ENCODE measurements at places on chromosomes 11 and 22.

DNA sequence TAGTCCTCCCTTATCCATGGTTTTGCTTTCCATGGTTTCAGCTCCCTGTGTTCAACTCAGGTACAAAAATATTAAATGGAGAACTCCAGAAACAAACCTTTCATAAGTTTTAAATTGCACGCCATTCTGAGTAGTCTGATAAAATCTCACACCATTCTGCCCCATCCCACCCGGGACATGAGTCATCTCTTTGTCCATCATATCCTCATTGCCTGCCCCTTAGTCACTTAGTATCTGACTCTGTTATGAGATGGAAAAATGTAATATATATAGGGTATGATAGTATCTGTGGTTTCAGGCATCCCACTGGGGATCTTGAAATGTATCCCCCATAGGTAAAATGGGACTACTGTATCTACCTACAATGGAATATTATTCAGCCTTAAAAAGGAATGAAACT is 35.5 kb upstream of the FGF3 start:
- DNase-seq, result peak; percentile 61

DNA sequence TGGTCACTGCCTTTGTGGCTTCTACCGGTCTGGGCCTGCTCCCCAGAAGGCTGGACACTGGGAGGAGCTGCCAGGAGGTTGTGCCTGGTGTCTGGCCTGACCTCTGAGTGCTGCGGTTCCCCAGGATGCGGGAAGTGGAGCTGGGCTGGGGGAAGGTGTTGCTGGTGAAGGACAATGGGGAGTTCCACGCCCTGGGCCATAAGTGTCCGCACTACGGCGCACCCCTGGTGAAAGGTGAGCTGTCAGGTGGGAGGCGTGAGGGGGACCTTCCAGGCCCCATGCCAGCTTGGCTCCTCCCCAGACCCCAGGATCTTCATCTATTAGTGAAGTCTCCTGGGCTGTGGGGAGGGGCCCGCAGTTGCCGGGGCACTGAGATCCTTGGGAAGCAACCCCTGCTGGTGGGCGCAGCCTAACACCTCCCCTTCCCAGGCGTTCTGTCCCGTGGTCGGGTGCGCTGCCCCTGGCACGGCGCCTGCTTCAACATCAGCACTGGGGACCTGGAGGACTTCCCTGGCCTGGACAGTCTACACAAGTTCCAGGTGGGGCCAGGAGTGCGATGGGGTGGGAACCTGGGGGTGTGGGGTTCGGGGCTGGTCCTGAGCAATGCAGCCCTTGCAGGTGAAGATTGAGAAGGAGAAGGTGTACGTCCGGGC is 6.7 kb downstream of the AIFM3 start:
- DNase-seq, result no peak

- DNase-seq, result no peak
Observed at GRCh38 chr22:46114518-46115387, 35.6 kb upstream of the PPARA start.

- no peak for DNase-seq
Observed at GRCh38 chr22:45608763-45609180, 62.9 kb upstream of the ATXN10 start.

DNA sequence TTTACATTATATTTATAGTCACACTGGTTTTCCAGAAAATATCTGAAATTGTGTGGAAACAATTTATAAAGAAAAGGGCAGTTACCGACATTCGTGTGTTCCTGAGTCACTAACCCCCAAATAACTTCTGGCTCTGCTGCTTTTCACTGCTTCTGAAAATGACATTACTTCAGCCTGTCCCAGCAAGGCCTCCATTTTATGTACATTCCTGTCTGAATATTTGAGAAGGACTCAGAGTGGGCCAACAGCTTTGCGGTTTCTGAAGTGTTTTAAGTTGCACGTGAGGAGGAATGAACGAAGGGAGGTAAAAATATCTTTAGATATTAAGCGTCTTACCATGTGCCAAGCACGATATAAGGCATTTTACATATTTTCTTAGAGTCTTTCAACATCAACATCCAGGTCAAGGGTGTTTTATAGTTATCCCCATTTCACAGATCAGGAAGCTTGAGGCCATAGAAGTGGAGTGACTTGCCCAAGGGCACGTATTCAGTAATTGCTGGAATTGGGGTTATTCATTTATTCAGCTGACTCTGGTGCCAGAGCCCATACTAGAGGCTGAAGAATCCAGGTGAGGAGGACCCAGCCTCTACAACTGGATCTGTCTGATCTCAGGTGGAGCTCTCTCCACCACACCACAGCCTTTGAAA is 30.8 kb upstream of the WNT11 start:
- DNase-seq, result no peak

DNA sequence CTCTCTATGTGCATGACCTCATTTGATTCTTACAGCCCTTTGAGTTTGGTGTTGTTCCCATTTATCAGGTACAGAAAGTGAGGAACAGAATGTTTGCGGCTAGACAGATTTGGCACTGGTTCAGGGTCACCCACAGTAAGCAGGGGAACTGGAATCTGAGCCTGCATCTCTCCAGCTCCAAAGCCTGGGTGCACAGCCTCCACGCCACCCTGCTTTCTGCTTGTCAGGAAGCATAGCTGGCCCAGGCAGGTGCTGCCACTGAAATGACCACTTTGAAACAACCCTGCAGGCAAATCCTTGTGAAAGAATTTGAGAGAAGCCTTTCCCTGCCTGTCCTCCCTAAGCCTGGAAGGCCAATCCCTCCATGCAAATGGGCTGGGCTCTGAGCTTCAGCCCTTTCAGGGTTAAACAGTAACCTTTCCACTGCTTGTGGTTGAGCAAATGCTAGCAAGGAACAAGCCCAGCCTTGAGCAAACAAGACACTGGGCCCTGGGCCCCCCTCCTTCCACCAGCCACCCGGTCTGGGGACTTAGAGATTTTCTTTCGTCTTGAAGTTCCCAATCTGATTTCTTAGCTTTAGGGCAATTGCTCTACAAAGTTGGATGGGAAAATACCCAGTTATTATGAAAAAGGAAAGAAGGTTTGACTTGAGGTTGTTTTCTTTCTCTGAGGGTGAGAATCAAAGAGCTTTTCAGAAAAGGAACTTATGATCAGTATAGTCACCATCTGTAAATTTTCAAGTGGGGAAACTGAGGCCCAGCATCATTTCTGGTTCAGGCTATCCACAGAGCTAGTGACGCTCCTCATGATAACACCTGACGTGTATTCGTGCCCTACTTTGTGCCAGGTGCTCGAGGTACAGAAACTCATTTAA is 19.4 kb downstream of the EHF start:
- no peak for DNase-seq

- no peak for DNase-seq
Observed at GRCh38 chr22:24565077-24565476, 9.3 kb downstream of the SNRPD3 start.

DNA sequence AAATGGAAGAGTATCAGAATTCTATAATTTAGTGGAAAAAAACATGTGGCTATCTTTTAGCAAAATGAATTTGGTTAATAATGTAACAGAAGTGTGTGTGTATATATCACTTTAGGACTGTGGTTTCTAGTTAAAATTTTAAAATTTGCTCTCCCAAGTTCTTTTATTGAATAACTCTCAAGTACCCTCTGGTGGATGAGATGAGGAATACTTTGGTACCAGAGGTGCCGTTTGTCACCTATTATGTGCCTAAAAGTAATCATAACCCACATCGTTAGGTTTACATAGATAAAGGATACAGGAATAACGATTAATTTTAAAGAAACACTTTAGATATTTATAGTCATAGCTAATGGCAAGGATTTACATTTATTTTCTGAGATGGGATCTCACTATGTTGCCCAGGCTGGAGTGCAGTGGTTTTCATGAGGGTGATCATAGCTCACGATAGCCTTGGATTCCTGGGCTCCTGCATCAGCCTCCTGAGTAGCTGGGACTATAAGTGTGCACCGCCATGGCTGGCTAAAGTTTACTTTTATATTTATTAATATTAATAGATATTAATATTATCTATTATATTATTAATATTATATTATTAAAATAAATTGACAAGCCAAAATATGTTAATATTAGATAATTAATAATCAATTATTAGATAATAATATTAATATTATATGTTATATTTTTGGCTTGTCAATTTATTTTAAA is 66.7 kb upstream of the CAPRIN1 start:
- no peak for DNase-seq

DNA sequence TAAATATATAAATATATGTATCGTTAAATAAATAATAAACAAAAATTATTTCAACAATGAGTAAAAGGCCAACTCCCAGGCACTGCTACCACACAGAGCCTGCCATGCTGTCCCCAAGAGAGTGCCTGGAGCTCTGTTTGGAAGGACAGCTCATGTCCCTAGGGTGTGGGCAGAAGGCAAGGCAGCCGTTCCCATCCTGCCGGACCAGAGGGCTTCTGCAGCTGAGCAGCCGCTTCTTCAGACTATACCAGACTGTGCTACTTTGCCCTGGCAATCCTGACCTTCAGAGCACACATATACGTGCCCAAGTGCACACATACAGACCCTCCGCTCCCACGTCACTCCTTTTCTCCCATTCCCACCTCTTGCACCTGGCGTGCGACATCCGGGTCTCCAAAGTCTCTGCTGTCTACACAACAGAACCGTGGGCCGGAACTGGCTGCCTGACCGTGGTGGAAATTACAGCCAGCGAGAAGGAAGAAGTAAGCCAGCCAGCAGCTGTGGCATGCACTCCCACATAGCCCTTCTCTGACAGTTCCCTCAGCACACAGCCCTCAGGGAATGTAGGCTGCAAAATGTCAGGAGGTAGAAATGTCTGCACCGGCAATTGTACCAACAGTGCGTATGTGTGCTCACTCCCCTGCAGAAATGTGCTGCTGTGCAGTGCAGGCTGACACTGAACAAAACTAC is 24.0 kb downstream of the PAX6 start:
- no peak for DNase-seq

GRCh38 chr22:46575911-46576555 is 38.6 kb upstream of the CELSR1 start:
- no peak for DNase-seq

- DNase-seq, result peak; percentile 82
Observed at GRCh38 chr11:86519064-86519911, 144.6 kb downstream of the CCDC81 start.

DNA sequence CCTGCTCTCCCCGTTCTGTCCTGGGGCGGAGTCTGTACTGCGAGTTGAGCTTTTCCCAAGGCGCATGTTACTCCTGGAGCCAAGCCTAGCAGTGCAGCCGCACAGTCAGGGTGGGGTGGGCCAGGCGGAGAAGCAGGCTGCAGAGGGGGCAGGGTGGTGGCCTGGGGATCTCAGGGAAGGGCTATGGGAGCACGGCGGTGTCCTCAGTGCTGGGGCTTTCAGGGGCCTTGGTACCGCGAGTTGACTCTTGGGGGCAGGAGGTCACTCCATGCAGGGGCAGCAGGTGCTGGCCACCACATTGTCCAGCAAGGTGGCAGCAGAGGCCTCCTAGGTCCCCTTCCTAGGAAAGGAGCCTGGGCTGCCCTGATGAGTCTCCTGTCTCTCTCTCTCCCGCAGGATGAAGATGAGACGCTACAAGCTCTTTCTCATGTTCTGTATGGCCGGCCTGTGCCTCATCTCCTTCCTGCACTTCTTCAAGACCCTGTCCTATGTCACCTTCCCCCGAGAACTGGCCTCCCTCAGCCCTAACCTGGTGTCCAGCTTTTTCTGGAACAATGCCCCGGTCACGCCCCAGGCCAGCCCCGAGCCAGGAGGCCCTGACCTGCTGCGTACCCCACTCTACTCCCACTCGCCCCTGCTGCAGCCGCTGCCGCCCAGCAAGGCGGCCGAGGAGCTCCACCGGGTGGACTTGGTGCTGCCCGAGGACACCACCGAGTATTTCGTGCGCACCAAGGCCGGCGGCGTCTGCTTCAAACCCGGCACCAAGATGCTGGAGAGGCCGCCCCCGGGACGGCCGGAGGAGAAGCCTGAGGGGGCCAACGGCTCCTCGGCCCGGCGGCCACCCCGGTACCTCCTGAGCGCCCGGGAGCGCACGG is 14.9 kb upstream of the MIEF1 start:
- DNase-seq, result no peak

DNA sequence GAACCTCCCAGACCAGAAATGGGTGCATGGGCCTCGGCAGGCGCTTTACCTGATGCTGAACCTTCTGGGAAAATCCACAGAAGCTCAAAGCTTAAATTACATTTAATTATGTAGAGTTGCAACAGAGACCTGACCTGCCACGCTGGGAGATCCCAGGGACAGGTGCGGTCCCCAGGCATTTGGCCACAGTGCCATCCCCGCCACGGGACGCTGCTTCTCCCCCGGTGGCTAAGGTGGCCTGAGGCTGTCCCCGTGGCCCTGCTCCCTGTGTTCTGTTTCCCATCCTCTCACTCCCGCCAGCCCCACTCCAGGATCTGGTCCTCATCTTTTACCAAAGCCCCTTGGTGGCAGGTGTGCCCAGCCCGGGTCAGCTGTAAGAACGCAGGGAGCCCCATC is 39.6 kb downstream of the GRAMD4 start:
- DNase-seq, result no peak

DNA sequence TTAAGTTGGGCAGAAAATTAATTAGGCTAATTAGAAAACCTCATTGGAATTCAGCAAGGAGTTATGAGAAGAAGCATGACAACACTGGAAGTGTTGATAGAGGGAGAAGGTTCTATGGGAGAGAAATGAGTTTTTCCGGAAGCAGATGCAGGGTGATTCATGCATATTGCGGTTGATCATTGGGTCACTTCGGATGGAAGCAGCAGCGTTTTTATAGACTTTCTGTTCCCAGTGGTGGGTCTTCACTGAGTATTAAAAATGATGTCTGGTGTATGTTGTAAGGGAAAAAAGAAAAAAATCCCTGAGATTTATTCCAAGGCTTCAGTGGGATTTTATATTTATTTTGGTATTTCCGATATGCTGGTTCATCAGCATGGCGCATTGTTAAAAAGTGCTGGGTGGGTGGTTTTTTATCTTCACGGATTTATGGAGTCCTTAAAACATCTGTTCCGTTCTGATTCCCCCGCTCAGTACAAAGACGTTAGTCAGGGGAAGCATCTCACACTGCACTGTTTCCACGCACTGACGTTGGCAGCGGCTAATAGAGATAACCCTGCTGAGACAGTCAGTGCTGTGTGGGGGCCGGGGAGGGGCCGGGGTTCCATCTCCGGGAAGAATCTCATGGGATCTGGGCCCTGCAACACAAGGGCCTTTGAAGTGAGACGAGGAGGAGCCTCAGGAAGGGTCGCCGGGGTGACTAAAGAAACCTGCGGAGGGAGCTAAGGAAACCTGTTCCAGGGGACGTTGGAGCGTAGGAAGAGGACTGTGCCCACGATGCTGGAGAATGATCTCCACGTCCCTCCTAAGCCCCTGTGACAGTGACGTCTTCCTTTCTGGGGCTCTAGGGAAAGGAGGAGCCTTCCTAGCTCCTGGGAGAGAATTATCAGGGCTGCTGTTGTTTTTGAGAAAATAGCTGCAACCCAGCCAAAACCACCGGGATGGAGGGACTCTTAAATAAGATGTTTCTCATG is 390.0 kb downstream of the NTM start:
- DNase-seq, result peak; percentile 85

GRCh38 chr22:36432592-36433317 is 45.0 kb upstream of the MYH9 start:
- DNase-seq, result peak; percentile 54
